ENCODE measurements at places on chromosomes 2 and 18. TPM values are rescaled to one million over a fixed set of nuclear protein-coding genes. Genes with fewer than 3 reads are reported as not detected.
A peak's percentile ranks its signal among the peaks of the same experiment; 100 is the strongest.

PCARE gene
- not detected for polyA plus RNA-seq

WNT6 gene
- polyA plus RNA-seq, result 9.7 TPM

MAIP1 gene
- polyA plus RNA-seq, result 27.8 TPM

DNA sequence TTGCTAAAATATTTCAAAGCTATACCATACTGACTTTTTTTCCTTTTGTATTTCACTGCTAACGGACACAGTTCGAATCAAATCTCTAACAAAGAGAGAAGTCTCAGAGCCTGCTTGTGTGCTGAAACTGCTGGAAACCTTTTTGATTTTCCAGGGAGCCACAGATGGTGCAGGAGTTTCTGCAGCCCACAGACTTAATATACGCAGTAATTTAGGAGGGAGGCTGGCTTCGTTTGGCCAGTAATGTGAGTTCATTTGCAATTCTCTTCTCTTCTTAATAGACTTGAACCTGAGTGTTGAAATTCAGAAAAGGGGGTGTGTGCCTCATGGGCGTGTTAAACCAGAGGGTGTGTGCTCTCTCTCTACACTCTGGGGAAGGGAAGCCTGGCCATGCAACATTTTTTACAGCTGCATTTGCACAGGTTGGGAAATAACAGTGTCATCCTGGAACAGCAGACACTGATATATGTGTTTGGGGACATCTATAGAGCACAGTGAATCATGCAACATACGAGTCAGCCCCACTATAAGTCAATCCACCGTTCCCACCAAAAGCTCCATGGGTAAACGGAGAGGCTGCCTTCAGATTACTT, 333.0 kb downstream of the CLIP4 start:
- DNase-seq, result peak; percentile 7

DNA sequence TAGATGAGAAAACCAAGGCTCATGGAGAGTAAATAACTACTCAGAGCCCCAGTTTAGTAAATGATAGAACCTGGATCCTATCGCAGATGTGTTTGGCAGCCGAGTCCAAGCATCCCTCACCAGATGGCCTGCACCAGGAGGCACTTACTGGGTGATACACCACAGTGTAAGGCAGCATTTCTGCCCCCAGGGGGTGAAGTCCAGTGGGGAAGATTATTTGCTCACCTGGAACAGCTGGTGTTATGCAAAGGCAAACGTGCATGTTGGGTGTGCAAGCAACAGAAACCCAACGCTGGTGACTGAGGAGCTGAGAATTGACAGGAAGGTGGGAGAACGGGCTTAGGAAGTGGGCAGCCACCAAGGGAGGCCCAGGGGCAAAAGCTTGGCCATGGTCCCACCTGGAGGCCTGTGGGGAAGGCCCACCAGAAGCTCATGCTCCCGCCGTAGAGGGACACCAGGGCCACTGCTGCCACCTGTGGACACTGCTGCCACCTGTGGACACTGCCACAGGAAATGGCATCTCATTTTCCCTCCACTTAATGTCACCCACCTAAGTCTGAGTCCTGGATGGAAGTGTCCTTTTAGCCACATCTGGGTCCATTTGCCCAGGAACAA, 100.6 kb downstream of the TFCP2L1 start:
- no peak for DNase-seq
